ENCODE measurements at places on chromosomes 5 and 9. TPM values are rescaled to one million over a fixed set of nuclear protein-coding genes. Genes with fewer than 3 reads are reported as not detected.

DNA sequence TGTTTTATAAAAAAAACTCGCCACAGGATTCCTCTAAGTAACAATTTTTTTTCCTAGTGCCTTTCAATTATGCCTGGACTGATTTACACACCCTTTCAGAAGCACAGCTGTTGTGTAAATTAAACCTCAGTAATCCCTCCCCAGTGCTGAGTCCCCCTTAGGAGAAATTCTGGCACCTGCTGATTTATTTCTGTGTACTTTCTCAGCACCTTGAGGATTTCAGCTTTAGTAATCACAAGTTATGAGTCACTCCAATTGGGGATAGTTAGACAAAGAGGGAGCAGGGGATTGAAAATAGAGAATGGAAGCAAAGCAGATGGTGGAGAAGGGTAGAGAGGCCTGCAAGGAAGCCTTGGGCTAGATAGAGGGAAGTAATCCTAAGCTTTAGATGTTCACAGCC lies 171.7 kb downstream of the TTLL11 start:
- DNase-seq = no peak

DNA sequence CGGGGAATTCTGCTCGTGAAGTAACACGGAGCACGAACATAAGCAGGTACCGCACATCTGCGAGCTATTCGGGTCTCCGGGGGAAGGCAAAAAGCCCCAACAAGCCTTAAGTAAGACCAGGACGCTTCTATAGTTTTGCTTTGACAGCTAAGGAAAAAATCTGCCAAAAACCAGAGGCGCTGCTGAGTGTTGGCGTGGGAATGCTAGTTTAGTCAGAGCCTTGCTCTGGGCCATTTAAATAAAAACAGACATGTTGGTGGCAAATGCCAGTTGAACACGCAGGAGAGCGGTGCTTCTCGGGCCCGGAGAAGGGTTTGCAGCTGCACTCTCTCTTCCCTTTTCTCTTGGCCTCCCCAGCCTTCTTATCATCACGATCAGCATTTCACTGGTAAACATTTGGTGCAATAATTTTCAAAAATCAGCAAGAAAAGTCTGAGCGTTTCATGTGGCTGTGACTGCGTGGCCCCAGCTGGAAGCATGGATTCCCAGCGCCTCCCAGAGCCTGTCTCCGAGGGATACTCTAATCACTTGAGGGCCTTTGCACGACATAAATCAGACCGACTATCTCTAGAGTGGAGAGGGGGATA lies 6.4 kb upstream of the NOTCH1 start:
- DNase-seq = no peak

DNA sequence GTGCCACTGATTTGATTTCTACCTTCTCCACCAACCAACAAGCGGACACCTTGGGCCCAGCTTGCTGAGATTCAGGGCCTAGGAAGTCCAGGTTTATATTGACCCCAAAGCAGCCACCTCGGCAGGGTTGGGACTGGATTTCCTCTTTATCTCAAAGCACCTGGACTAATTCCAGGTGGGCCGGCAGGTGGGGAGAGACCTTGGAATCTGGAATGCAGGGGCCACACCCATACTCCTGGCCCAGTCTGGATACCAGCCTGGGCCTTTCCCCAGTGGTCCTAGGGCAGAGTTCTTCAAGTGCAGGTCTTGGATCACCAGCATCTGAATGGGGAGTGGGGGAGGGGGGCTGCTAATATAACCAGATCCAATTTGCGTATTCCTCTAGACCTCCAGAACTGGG lies 93.1 kb downstream of the PCDH1 start:
- no peak for DNase-seq

- no peak for DNase-seq
These were observed 143.4 kb downstream of the GABRB2 start for GRCh38 chr5:161403121-161403520.

DNA sequence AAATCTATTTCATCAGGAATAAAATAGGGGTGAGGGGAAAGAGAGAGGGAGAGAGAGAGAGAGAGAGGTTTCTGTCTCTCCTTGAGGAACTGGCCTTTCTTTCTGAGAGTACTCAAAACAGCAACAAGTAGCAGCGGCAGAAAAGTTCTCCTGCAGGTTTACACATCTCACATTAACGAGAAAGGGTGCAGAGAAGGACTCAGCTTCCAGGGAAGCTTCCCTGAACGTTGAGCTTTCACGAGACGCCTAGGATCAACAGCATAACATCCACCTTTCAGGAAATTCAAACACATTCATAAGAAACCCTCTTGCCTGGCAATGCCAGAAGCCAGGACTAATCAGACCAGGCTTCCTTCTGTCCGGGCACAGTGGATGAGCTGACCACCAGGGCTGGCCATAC lies 162.9 kb downstream of the ZDHHC21 start:
- no peak for DNase-seq

- DNase-seq = no peak
These were observed 17.9 kb upstream of the ZCCHC7 start for GRCh38 chr9:37102486-37102885.

DNA sequence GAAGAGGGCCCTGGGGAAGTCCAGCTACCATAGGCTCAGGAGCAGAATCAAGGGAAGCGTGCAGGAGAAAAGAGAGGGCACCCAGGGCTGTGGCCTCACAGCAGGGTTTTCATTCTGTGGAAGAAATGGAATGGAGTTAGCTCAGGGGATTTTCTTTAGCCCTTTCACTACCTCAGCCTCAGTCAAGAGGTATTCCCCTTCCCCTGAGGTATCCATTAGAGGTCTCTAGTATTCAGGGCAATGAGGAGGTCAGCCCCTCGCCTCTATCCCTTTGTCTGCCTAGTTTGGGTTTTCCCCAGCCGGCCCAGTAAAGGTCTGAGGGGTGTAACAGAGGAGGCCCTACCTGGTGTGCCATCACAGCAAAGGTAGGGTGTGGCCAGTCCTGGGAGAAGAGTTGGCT lies 21.5 kb downstream of the GFRA3 start:
- no peak for DNase-seq

DNA sequence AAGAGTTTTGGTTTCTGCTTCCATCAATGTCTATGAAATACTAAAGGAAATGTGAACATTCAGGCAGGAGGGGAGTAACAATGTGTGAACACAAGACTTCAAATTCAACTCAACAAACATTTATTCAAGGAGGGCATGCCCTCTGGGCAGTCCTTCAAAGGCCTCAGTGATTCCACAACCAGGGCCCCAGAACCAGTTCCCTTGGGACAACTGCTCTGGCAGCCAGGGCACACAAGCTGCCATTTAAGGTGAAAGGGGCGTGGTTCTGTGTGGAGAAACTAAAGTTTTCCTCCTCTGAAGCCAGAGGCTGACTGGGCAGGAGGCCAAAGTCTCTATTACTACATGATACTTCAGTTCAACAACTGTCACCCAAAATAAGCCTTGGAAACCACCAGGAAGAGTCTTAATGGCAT lies 3.2 kb downstream of the RBM18 start:
- DNase-seq = peak; percentile 35

DNA sequence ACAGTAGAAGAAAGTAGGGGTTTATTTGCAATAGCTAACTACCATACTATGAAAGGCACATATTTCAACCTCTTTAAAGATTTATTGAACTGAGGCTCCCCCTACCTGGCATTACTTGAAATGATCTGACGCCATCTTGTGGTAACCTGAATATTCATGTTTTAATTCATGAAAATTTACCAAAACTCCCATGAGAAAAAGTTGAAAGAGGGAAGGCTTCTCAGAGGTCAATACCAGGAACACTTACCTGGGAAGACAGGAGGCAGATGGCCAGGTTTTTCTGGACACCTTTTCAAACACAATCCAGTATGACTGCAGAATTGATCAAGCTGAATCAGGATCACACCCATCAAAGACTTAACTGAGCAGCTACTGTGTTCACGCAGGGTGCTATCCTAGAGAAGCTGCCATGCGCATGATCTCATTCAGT lies 9.4 kb downstream of the PRELID2 start:
- no peak for DNase-seq

The GFI1B gene
- 0.27 TPM for total RNA-seq

The PKN3 gene
- total RNA-seq = 6.3 TPM

The YIPF5 gene
- 26.1 TPM for total RNA-seq

The GRXCR2 gene
- total RNA-seq = 1.1 TPM

The FIBCD1 gene
- total RNA-seq = 0.58 TPM

The FBXL7 gene
- 27.7 TPM for total RNA-seq
